Activated CD8-positive, alpha-beta T cell treated with anti-CD3 and anti-CD28 coated beads, Interleukin-2, amount 10 ng/mL, durations not matched to agents 7 days and 5 days (primary cell): ENCODE measurements at places on chromosomes 6 and 20. TPM values are rescaled to one million over a fixed set of nuclear protein-coding genes. Genes with fewer than 3 reads are reported as not detected.

GRCh38 chr6:139335447-139336210 lies 38.8 kb downstream of the CITED2 start:
- DNase-seq = no peak

GRCh38 chr20:56158489-56158888 lies 90.0 kb upstream of the MC3R start:
- no peak for DNase-seq

DNA sequence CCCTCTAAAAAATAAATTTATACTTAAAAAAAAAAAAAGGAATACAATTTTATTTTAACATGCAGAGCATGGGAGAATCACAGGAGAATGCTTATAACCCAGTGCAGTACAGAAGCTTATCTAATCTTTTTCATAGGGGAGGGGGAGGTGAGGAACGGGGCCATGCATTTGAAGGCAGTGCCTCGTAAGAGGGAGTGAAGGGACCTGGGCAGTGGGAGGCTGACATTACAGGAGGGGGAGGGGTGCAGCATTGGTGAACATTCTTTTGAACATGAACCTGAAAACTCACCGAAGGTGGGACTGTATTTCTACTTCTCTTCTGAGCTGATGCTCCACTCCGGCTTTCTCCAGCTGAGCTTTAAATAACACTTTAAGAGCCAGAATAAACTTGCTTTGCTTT lies 9.3 kb downstream of the AURKA start:
- no peak for DNase-seq

GRCh38 chr6:21199262-21199661 lies 394.3 kb upstream of the SOX4 start:
- DNase-seq = no peak

DNA sequence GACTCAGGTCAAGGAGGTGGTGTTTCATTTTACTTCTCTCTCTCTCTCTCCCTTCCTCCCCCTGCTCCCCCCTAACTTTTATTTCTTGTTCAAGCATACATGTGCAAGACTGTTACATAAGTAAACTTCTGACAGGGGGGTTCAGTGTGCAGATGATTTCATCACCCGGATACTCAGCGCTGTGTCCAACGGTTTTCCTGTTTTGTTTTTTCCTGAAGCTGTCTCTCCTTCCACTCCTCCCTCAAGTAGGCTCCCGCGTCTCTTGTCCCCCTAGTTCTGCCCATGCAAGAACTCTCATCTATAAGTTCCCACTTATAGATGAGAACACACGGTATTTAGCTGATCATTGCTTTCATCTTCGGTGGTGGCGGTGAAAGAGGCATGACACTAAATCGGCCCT lies 751.9 kb upstream of the DEFB115 start:
- DNase-seq = no peak

DNA sequence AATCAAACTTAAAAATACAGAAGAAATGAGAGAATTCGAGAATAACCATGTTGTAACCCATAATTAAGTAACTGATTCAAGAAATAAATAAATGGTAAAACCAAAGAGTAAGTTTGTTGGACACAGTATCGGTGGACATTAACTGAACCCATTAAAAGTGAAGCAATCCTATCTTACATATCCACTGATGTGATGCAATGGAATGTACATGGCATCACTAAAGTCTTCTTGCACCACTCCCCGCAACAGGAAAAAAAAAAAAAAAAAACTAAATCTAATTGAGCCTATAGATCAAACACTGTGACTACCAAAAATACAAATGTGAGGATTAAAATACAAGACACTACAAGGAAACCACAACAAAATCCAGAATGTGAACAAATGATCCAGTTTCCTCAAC lies 7.9 kb downstream of the SNX14 start:
- DNase-seq = no peak

DNA sequence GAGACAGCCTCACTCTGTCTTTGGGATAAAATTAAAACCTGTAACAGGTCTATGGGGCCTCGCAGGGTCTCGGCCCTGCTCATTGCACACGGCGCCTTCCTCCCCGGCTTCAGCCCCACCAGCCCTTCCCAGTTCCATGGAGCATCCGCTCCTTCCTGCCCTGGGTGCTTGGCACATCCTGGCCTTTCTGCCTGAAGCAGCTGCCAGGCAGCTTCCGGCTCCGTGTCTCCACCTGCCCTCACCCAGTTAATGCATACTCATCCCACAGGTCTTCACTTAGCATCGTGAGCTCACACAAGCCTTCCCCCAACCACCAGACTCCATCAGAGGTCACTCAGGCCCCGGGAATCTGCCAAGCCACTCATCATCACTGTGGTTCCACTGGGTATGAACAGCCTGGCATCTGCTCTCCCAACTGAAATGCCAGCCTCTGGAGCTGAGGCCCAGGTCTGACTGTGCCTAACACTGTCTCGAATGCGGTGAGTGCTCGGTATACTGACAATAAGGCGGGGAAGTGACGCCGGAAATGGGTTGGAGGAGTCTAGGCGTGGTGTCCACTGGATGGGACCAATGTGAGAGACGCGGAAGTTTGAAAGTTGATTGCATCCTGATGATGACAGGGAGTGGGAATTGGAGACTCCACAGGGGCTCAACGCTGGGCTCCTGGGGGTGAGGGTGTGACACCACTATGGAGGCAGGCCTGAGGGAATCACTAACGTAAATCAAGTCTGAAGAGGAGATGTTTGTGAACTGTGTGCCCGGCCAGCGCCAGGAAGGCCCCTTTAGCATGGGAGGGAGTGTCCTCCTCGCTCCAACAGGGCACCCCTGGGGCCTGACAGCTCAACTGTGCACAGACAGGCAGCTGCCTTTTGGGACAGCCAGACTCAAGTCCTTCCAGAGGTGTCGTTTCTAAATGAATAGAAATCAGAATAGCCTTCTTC lies 245.8 kb downstream of the TTLL2 start:
- no peak for DNase-seq

DNA sequence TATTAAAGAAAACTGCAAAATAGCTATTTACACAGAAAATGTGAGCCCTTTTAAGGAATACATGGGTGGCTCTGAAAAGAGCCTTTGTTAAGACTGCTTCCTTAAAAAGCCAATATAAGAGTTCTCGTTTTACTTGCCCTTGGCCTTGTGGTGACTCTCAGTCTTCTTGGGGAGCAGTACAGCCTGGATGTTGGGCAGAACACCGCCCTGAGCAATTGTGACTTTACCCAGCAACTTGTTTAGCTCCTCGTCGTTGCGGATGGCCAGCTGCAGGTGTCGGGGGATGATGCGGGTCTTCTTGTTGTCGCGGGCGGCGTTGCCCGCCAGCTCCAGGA lies 111.5 kb downstream of the HFE start:
- no peak for DNase-seq

DNA sequence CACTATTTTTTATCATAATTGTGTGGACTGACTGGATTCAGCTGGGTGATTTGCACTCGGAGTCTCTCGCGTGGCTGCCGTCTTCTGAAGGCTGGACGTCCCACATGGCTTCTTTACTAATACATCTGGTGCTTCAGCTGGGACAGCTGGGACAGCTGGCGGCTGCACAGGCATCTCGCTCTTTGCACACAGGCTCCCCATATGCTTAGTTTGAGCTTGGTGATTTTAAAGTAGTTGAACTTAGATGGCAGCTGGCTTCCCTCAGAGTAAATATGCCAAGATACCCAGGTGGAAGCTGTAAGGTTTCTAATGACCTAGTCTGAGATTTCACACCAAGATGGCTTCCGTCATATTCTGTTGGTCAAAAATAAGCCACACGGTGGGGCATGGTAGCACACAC lies 38.7 kb upstream of the PPP1R3G start:
- DNase-seq = no peak

DNA sequence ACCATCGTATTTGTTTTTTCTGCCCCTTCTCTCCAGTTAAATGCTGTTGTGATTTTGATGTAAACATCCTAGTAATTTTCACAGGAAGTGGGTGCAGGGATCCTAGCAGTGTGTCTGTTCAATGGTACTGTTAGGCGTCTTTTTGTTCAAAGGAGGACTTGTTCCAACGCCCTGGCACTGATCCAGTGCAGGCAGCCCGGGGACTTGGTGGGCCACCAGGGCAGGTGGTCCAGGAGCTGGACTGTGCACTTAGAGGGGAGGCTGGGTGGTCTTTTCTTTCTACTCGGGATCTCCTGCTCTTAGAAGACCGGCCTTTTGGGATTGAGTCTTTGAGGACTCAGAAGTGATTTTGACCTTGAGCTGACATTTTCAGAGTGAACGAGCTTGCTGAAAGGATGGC lies 41.1 kb upstream of the NKX2-2 start:
- no peak for DNase-seq

DNA sequence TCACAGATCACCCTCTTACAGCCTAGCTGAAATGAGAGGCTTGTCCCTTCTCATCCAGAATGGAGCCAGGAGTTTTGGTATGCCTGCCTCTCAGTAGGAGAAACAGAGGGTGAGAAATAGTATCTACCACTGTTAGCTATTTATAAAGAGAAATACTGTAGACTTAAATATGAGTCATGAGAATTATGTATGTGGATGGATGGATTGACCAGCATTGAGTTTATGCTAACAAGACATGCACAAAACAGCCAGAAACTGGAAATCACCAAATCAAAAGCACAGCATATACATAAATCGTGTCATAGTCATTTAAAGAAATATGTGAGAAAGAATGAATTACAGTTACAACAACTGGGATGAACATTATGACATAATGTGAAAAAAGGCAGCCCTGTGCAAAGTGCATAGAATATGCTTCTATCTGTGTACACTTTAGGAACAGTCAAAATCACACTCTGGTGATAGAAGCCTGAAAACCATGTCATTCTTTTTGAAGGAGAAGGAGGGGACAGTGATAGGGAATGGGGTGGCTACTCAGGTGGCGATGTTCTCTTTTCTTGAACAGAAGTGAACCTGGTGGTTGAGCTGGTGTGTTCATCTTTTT lies 79.8 kb upstream of the KIF25 start:
- no peak for DNase-seq

GRCh38 chr6:38676236-38676973 lies 26.5 kb downstream of the GLO1 start:
- no peak for DNase-seq

DNA sequence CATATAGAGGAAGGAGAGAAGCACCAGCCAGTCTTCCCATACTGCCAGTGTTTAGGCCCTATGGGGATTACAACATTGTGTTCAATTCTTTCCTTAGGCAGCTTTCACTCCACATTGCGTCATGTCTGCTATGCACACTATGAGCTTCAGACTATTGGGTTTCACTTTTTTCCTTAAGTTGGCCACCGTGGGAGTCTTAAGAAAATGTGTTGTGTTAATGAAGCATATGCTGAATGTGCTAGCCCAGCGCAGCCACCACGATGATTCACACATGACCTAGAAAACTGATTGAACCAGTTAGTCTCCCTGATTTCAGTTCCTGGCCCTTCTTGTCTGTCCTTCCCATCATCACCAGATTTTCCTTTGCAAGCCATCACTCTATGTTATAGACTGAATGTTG lies 21.5 kb downstream of the TUBB2B start:
- no peak for DNase-seq

DNA sequence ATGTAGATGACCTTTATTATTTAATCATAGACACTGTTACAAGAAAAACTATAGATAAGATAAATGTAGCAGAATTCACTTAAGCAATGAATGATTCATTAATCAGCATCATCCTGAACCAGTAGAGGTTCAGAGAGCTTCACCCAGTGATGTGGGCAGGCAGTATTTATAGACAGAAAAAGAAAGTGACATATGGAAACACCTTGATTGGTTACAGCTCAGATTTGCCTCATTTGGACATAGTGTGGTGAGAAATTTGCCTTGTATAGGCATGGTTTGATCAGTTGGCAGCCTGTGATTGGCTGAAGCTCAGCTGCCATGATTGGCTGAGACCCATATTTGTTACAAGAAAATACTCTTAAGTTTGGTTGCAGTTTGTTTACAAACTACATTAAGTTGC lies 4.6 kb downstream of the C6orf58 start:
- no peak for DNase-seq

GRCh38 chr20:36544134-36545018 lies 3.1 kb downstream of the MYL9 start:
- DNase-seq = no peak

GRCh38 chr6:39344821-39345280 lies 22.3 kb upstream of the KCNK16 start:
- DNase-seq = no peak

DNA sequence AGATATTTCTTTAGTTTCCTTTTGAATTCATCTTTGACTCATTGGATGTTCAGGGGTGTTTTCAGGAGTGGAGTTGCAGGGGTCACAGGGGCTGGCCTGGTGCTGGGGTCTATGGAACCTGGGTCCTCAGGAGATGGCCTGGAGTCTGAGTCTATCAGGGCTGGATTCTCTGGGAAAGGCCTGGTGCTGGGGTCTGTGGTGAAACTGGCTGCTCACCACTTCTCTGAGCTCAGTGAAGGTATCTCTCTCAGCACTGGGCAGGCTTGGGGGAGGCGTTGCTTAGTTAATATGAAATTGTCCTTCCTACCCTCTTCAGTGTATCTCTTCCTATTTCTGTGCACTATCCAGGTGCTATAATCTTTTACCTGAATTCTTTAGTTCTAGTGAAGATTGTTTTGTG lies 83.1 kb upstream of the SLC24A3 start:
- DNase-seq = no peak

GRCh38 chr20:16224836-16225235 lies 348.4 kb downstream of the KIF16B start:
- no peak for DNase-seq

DNA sequence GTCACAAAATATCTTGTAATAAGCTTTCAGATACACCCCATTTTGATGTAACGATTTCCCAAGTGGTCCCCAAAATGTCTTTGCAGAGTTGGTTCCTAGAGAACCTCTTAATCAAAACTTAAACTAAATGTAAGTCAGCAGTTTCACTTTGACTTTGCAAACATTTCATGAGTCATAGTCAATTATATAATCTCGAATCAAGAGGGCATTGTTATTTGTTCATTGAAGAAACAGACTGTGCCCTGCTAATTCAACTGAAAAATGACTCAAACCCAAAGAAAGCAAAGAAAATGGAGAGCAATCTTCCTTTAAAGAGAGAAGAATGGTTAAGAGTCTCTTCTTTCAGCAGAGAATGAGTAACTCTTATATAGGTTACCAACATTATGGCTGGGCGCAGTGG lies 58.3 kb downstream of the IPCEF1 start:
- DNase-seq = no peak

- DNase-seq = no peak
Observed at GRCh38 chr6:156420172-156420993, 356.8 kb upstream of the ARID1B start.

DNA sequence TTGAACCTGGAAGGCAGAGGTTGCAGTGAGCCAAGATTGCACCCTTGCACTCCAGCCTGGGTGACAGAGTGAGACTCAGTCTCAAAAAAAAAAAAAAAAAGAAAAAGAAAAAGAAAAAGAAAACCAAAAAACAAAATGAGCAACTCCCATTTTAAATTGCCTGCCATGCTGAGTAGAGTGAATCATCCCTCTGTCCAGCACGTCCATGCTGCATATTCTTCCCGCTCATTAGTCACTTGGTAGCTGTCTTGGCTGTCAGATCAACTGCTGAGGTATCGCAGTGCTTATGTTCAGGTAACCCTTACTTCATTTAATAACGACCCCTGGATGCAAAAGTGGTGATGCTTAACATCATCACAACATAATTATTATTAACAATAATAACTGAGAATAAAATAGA lies 72.6 kb upstream of the RNF24 start:
- DNase-seq = no peak

- no peak for DNase-seq
Observed at GRCh38 chr20:22374066-22374465, 210.3 kb downstream of the FOXA2 start.

PSORS1C1 gene
- not detected for total RNA-seq

MAS1 gene
- not detected for total RNA-seq

NTSR1 gene
- 0.13 TPM for total RNA-seq

DACT2 gene
- total RNA-seq = not detected
